ENCODE measurements at places on chromosomes 1 and 21.
A peak's percentile ranks its signal among the peaks of the same experiment; 100 is the strongest.

- no peaks in the 10 kb centered on the region for H3K4me1 ChIP-seq
- no peak overlapping the region for H3K4me3 ChIP-seq
- no peaks in the 10 kb centered on the region for H3K36me3 ChIP-seq
- H3K27ac ChIP-seq = no peak overlapping the region
- H3K27me3 ChIP-seq = no peaks in the 10 kb centered on the region
Measured at GRCh38 chr1:173100476-173101107, 49.9 kb upstream of the TNFSF18 start.

DNA sequence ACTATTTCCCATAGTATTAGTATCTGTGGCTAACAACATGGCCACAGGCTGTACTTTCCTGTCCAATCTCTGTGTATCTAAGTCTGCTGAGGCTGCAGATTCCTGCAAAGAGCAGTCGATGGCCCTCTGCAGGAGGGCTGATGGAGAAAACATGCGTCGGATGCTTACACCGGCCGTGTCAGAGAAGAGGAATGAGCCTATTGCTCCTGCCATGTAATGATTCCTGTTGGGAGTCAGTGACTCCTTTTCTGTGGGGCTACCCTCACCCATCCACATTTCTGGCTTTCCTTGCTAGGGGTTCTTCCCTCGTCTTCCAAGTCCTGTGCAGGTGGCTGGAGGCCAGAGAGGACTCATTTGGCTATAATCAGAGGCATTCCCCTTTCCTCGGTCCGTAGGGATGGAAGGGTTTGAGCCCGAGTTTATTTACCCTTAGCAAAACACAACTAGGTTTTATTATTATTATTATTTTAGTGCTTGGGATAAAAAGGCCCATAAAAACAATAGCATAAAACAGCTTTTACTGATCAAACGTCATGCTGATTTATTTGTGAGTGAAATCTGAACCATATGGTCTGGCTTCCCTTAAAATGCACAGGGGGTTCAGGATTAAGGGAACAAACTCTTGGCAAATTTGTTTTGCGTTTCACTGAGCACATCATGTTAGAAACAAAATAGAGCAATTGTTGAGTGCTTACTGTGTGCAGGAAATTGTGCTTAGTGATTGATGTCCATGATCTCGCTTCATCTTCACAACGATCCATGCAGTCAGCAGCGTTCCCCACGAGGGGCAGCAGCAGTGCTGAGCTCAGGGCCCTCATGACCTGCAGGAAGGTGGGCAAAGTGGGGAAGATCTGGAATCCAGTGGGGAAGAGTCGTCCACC, 70.8 kb downstream of the KIF26B start:
- H3K27ac ChIP-seq = no peak overlapping the region
- no peaks in the 10 kb centered on the region for H3K36me3 ChIP-seq
- peak; percentile 71 for DNase-seq

- no peak for DNase-seq
- H3K36me3 ChIP-seq = peaks cover 3% of the 10 kb centered on the region
- no peaks in the 10 kb centered on the region for H3K27me3 ChIP-seq
- H3K4me3 ChIP-seq = no peak overlapping the region
- H3K27ac ChIP-seq = no peak overlapping the region
Measured at GRCh38 chr1:208077232-208078075, 166.5 kb upstream of the CD34 start.

- no peak overlapping the region for H3K4me3 ChIP-seq
- DNase-seq = no peak
- peaks cover 5% of the 10 kb centered on the region for H3K36me3 ChIP-seq
- H3K27me3 ChIP-seq = no peaks in the 10 kb centered on the region
Measured at GRCh38 chr1:6673816-6674398, 27.7 kb downstream of the DNAJC11 start.

GRCh38 chr1:50423670-50424000, 392 bp upstream of the DMRTA2 start:
- no peaks in the 10 kb centered on the region for H3K36me3 ChIP-seq
- peaks cover 4% of the 10 kb centered on the region for H3K4me1 ChIP-seq
- peak; percentile 67 for DNase-seq
- peaks cover 84% of the 10 kb centered on the region for H3K27me3 ChIP-seq
- no peak overlapping the region for H3K27ac ChIP-seq

DNA sequence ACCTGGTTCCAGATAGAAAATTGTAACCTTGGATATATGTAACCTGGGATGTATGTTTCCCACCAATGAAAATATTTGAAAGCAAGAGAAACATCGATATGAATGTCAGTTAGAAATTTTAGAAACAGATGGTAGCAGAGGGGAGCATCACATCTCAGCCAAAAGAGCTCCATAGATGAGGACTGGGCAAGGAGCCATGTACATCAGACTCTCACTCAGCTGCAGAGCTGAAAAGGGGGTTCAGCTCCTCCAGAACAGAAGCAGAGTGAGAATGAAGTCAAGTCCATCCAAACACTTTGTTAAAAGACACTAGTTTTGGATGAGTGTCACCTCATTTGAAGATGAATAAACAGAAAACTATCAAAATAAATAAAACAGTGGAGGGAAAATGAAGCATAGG, 202.4 kb downstream of the HMCN1 start:
- no peak for DNase-seq
- H3K36me3 ChIP-seq = no peaks in the 10 kb centered on the region
- no peak overlapping the region for H3K27ac ChIP-seq
- H3K4me3 ChIP-seq = no peak overlapping the region

DNA sequence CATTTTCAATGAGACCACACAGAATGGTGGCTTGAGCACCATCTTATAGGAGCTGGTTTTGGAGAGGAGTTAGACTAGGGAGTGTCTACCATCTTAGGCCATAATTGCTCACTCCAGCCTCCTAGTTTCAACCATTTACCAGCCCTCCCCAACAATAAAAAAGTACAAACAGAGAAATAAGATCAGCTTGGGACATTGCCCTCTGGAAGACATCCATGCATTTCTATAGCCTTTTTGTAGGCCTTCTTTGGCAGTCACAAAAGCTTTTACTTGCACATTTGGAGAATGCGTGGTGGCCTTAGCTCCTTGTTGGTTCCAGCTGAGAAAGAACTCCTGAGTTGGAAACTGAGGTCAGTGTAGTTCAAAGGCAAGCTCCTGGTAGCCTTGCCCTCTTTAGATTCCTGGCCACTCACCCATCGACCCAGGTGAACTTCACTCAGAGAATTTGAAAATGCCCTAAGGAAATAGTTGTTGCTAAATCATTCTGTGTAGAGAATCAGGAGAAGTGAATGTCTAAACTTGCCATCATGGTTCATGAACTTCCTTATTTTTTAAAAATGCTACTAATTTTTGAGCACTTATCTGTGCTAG, 301.7 kb upstream of the PROX1 start:
- no peak overlapping the region for H3K4me3 ChIP-seq
- H3K4me1 ChIP-seq = no peaks in the 10 kb centered on the region
- no peaks in the 10 kb centered on the region for H3K27me3 ChIP-seq

DNA sequence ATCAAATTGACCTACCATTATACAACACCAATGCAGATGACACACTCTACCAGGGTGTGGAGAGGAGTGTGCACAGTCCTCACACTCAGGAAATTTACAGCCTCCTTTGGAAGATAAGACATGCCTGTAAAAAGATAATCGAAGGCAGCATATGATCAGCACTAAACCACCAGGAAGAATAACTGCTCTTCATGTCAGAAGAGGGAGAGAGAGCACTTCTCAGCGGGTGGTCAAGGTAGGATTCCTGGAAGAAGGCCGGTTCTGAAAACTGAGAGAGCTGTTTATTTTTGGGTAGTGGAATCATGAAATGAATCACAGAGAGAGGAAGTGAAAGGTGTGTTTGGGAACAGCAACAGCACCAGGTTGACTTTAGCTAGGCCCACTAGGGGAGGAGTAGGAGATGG, 14.0 kb upstream of the ZNF697 start:
- no peaks in the 10 kb centered on the region for H3K36me3 ChIP-seq
- H3K4me3 ChIP-seq = no peak overlapping the region
- no peak for DNase-seq

DNA sequence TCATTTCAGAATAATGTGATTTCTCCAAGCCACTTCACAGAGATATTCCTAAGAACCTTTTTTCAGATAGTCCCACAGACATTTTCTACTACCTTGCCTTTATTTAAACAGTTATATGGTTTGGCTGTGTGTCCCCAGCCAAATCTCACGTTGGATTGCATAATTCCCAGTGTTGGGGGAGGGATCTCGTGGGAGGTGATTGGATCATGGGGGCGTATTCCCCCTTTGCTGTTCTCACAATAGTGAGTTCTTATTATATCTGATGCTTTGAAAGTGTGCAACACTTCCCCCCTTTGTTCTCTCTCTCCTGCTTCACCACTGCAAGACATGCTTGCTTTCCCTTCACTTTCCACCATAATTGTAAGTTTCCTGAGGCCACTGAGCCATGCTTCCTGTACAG, 93.6 kb upstream of the ZNF678 start:
- DNase-seq = no peak
- no peaks in the 10 kb centered on the region for H3K36me3 ChIP-seq
- H3K4me1 ChIP-seq = no peaks in the 10 kb centered on the region
- H3K27me3 ChIP-seq = no peaks in the 10 kb centered on the region
- no peak overlapping the region for H3K4me3 ChIP-seq

- H3K4me1 ChIP-seq = peaks cover 9% of the 10 kb centered on the region
- peak overlapping the region; percentile 78 for H3K4me3 ChIP-seq
- H3K27ac ChIP-seq = peak overlapping the region; percentile 27
- no peaks in the 10 kb centered on the region for H3K27me3 ChIP-seq
- DNase-seq = peak; percentile 76
Measured at GRCh38 chr1:241639623-241640148, 483 bp downstream of the CHML start.

DNA sequence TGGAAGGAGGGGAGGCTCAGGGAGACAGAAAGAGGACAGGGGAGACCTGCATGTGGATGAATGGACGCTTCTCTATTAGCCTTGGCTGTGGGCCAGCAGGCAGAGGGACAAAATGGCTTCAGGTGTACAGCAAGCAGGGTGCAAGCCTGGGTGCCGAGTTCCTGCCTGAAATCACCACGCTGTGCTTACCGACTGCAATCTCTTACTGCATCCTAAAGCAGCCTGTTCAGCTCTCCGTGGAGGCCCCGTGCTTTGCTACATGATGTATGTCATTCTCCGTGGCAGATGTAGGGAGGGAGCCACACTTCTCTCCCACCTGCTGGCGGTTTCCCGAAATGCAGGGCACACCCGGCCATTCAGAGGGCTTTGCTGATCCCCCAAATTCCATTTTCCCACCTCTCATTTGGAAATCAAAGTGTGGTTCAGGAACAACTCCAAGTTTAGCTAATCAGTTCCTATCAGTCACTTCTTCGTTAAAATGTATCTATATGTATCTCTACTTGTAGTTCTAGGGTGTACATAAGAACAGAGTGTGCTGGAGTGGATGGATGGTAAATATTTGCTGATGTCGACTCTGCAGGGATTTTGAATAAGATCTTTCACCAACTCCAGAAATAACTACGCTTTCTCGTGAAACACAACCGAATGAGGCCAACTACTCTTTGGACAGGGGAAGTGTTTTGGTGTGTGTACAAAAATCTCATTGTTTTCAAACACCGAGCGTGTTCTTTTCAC, 122.3 kb upstream of the BACE2 start:
- no peaks in the 10 kb centered on the region for H3K4me1 ChIP-seq
- H3K27ac ChIP-seq = no peak overlapping the region
- no peaks in the 10 kb centered on the region for H3K27me3 ChIP-seq
- no peak overlapping the region for H3K4me3 ChIP-seq

DNA sequence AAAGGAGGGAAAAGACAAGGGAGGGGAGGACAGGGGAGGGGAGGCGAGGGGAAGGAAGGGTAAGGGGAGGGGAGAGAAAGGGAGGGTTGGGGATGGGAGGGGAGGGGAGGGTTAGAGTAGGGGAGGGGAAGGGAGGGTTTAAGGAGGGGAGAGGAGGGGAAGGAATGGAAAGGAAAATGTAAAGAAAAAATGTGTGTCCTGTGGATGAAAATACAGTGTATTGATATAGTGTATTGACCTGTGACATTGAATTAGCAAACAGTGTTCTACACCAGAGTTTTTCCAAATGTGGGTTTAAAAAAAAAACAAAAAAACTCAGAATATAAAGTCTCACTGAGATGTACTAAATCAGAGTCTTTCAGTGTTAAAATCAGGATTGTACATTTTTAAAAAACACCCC, 1279.8 kb upstream of the ADGRL2 start:
- DNase-seq = no peak
- H3K4me1 ChIP-seq = no peaks in the 10 kb centered on the region
- no peaks in the 10 kb centered on the region for H3K36me3 ChIP-seq
- H3K27me3 ChIP-seq = no peaks in the 10 kb centered on the region
- no peak overlapping the region for H3K27ac ChIP-seq

- no peak overlapping the region for H3K4me3 ChIP-seq
- no peaks in the 10 kb centered on the region for H3K36me3 ChIP-seq
- H3K27ac ChIP-seq = no peak overlapping the region
Measured at GRCh38 chr21:25186273-25186672, 421.0 kb downstream of the MRPL39 start.

GRCh38 chr1:230896779-230897178, 28.5 kb upstream of the C1orf198 start:
- peaks cover 3% of the 10 kb centered on the region for H3K4me1 ChIP-seq
- no peaks in the 10 kb centered on the region for H3K27me3 ChIP-seq
- no peaks in the 10 kb centered on the region for H3K36me3 ChIP-seq
- H3K4me3 ChIP-seq = no peak overlapping the region

- DNase-seq = no peak
- no peaks in the 10 kb centered on the region for H3K27me3 ChIP-seq
- peaks cover 2% of the 10 kb centered on the region for H3K4me1 ChIP-seq
- no peak overlapping the region for H3K27ac ChIP-seq
- no peak overlapping the region for H3K4me3 ChIP-seq
Measured at GRCh38 chr1:237166086-237166485, 124.1 kb downstream of the RYR2 start.

- H3K36me3 ChIP-seq = no peaks in the 10 kb centered on the region
- DNase-seq = no peak
- no peaks in the 10 kb centered on the region for H3K27me3 ChIP-seq
- H3K4me1 ChIP-seq = no peaks in the 10 kb centered on the region
Measured at GRCh38 chr1:178941849-178942248, 71.0 kb upstream of the ANGPTL1 start.

GRCh38 chr21:38460171-38460742, 38.0 kb downstream of the ERG start:
- no peak for DNase-seq
- no peaks in the 10 kb centered on the region for H3K4me1 ChIP-seq
- no peak overlapping the region for H3K4me3 ChIP-seq
- H3K27ac ChIP-seq = no peak overlapping the region

GRCh38 chr1:210647406-210648333, 319.0 kb downstream of the HHAT start:
- H3K27me3 ChIP-seq = no peaks in the 10 kb centered on the region
- H3K4me3 ChIP-seq = no peak overlapping the region
- no peaks in the 10 kb centered on the region for H3K36me3 ChIP-seq
- DNase-seq = no peak
- H3K27ac ChIP-seq = no peak overlapping the region
- no peaks in the 10 kb centered on the region for H3K4me1 ChIP-seq

GRCh38 chr1:180208264-180208663, 21.8 kb upstream of the LHX4 start:
- H3K27ac ChIP-seq = no peak overlapping the region
- no peak for DNase-seq
- H3K36me3 ChIP-seq = no peaks in the 10 kb centered on the region
- H3K4me1 ChIP-seq = no peaks in the 10 kb centered on the region
- no peaks in the 10 kb centered on the region for H3K27me3 ChIP-seq

GRCh38 chr1:54204199-54204598, 4.2 kb downstream of the MRPL37 start:
- H3K27me3 ChIP-seq = no peaks in the 10 kb centered on the region
- H3K4me3 ChIP-seq = no peak overlapping the region
- H3K27ac ChIP-seq = no peak overlapping the region

- DNase-seq = no peak
- H3K27ac ChIP-seq = no peak overlapping the region
- H3K27me3 ChIP-seq = no peaks in the 10 kb centered on the region
- peaks cover 3% of the 10 kb centered on the region for H3K36me3 ChIP-seq
- no peaks in the 10 kb centered on the region for H3K4me1 ChIP-seq
- no peak overlapping the region for H3K4me3 ChIP-seq
Measured at GRCh38 chr1:94205639-94206038, 31.7 kb downstream of the ARHGAP29 start.

Data from mesendoderm (in vitro differentiated cells).